ENCODE measurements at places on chromosomes 7 and 10.

DNA sequence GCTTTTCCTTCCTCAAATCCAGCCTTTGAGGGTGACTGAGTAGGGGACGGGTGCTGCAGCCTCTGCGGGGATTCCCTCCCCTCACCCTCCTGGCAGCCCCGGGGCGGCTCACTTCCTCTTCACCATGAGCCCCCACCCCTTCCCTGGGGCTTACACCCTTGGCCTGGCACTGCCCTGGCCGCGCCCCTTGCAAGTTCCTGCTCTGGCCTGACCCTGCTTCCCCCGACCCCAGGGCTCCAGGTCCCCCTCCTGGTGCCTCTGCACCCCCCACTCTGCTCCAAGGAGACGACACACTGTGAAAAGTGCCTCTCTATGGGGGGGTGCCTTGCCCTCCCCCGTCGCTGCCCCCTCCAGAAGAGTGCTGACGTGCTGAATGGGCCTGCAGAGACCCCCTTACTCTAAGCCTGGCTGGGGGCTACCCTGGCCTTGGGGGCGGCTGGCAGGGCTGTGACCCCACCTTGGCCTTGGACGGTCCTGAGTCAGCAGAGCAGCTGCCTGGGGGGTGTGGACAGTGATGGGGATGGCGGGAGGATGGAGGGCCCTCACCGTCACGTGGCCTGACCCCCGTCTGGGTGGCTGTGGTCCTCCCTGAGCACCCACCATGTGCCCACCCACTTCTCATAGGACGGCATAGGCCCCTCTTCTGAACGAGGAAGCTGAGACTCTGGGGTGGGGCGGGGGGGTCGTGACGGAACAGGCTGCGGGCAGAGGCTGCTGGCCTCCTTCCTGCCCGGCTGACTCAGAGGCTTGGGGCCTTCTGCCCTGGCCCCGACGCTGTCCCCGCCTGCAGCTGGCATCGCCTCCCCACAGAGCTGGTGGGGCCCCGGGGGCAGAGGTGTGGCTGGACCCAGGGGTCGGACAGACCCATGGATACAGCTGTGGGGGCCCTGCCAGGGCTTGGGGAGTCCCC is 9.8 kb downstream of the LFNG start:
- no peak for DNase-seq

DNA sequence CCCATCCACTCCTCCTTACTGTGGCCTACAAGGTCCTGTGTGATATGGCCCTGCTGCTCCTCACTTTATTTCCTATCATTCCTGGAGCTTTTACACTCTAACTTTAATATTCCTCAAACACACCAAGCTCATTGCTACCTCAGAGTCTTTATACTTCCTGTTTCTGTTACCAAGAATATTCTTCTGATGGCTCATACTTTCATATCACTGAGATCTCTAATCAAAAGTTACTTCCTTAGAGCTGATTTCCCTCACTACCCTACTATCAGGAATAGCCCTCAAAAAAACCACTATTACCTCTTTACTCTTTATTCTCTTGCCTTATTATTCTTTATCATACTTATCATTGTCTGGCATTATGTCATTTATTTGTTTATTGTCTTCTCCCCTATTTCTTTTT is 5.8 kb upstream of the PPP3CB start:
- DNase-seq: no peak

DNA sequence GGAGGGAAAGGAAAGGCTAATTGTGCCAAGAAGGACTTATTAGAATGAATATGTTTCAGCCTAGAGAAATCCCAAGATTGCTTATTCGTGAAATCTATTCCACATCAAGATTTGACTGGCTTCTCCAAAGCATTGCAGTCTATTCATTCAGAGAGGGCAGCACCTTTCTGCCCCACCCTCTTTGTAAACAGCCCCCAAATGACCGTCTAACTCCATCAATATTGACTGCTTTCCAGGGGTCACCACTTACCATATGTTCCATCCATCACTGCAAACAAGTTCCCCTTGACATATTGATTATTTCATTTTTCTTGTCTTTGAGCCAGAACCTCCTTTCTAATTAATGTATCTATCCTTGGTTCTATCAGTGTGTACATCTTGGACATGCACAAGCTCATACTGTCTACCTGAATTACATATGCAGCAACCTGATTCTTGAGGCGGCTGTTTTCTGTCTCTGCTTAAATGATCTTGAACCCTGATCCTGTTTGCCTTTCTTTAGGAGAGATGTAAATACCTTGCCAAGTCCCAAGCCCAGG is 44.2 kb upstream of the PTER start:
- DNase-seq: no peak

DNA sequence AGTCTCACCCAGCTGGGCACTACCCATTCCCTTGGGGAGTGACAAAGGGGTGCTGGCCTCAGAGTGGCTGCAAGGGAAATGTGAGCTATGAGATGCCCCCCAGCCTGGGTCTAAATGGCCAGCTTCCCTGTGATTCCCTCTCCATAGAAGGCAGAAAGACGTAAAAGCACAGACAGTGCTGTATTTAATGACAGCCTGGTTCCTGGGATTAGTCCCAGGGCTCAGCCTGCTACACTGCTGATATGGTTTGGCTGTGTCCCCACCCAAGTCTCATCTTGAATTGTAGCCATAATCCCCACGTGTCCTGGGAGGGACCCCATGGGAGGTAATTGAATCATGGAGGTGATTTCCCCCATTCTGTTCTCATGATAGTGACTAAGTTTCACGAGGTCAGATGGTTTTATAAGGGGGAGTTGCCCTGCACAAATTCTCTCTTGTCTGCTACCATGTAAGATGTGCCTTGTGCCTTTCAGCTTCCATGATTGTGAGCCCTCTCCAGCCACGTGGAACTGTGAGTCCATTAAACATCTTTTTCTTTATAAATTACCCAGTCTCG is 23.9 kb upstream of the CALN1 start:
- DNase-seq: no peak

DNA sequence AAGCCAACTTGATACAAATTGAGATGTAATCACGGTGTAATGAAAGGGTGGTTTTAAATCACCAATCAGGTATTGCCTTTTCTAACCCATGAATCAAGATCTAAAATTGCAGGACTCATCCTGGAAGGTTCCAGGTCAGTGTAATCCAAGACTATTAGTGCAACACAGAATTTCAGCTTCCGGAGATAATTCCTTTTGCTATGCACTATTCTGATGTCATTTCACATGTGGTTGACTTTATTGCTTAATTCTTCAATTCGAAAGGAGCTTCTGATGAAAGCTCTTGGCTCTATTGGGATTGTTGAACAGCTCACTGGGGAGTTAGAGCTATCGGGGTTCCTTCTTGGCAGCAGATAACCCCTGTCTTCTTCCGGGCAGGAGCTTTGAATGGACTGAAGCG is 147.4 kb upstream of the INSYN2A start:
- DNase-seq: no peak

DNA sequence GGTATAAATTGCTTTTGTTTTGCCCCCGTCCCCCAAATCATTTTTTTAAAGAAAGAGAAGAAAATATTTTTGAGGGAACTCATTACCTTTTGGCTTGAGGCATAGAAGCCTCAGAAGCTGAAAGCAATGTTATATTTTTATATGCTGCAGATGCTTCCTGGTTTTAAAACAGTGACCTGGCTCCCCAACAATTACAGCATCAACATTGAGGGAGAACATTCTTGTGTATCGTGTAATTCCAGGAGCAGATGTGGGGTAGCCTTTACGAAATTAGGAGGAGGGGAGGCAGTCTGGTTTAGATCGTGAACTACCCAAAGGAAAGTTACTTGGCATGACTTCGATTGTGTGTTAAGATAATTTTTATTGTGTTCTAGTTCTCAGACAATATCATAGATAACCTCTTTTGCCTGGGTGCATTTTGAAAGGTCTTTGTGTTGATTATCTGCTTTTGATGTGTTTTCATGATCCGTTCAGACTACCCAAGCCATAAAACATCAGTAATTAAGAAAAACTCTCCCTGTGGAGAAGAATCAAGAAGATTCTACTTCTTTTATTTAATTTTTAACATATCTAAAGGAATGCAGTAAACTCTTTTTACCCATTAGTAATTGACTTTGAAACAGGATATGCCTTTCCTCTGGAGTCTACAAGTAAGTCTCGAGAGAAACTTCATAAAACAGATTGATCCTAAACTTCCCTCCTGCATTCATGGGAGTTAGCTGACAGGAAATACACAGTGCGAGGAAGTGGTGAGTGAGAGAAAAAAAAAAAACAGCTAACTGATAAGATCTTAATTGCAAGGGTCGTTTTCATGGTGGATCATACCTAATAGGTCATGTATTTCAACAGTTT is 141.4 kb downstream of the KIAA1217 start:
- DNase-seq: no peak

- DNase-seq: no peak
Observed at GRCh38 chr7:129750091-129750490, 138.6 kb downstream of the NRF1 start.

GRCh38 chr10:128373071-128373749 is 247.0 kb upstream of the MKI67 start:
- DNase-seq: no peak

DNA sequence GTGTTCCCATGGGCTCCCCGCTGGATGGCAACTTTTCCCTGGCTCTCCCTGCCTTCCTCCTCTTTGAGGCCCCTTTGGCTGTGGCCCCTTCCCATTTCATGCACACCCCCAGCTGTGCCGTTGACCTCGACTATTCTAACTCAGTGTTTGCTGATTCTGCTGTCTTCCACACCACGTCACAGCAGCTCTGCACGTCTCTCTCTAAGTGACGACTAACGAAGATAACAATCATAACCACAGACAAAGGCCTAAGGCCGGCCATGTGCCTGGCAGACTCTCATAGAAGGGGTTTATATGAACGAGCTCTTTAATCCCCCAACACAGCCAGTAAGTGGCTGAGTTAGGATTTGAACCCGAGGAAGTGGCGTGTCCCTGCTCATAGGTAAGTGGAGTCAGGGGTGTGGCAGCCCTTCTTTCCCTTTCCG is 151.5 kb upstream of the SHH start:
- DNase-seq: no peak

DNA sequence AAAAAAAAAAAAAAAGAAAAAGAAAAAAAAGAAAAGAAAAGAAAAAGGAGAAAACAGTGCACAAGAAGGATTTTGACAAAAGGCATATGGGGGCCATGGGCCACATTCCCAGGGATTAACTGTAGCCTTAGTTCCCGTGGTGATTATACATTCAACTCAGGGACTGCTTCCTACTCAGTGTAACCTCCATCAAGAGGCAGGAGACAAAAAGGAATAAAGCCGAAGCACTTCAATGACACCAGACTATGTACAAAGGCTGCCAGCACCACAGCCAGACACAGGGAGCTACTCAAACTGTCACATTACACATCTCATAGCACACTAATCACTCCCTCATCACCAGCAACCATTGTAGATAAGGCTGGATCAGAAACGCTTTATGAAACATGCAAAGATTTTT is 5.1 kb upstream of the PMPCB start:
- no peak for DNase-seq

DNA sequence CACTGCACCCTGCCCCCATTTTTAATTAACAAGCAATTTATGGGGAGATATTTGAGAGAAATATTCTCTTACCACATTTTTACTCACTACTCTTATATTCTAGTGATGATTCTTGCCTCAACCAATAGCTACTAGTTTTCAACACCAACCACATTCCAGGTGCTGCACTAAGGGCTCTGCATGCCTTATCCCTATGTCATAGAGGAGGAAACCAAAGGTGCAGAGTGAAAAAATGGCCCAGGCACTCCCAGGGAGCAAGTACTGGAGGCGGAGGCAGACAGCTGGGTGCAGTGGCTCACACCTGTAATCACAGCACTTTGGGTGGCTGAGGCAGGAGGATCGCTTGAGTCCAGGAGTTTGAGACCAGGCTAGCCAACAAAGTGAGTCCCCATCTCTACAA is 35.5 kb upstream of the TPST1 start:
- DNase-seq: no peak

DNA sequence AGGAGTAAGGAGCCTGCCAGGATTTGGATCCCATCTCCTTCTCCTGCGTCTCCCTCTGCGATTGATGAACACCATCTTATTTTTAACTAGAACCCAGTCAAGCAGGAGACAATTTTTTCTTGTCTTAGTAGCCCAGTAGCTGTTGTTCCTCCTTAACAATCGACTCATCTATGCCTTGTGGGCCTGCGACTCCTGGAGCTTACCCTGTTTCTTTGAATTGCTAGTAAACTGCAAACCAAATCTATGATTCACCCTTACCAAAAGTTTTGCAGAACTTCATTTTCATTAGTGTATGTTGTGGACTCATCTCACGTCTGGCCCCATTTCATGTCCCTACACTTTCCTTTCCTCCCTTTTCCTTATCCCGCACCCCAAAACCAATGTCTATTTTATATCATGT is 37.7 kb downstream of the TRIL start:
- no peak for DNase-seq

GRCh38 chr7:121005996-121006584 is 17.6 kb downstream of the CPED1 start:
- no peak for DNase-seq

Data from stimulated activated CD4-positive, alpha-beta T cell treated with anti-CD3 and anti-CD28 coated beads, Interleukin-12 subunit alpha, Interleukin-12 subunit beta, amount 100 ng/mL, for 48 hours (primary cell).